ENCODE measurements at places on chromosomes 16 and 17. TPM values are rescaled to one million over a fixed set of nuclear protein-coding genes. Genes with fewer than 3 reads are reported as not detected.

The STAC2 gene
- total RNA-seq: 0.94 TPM

The CDH15 gene
- not detected for total RNA-seq

The NLRC3 gene
- total RNA-seq: 0.94 TPM

The OR2C1 gene
- total RNA-seq: 0.94 TPM

The ARL5C gene
- total RNA-seq: not detected

The NSRP1 gene
- 18.2 TPM for total RNA-seq

The CLEC18B gene
- 4.4 TPM for total RNA-seq

The PPY gene
- not detected for total RNA-seq

The TBX4 gene
- total RNA-seq: not detected

All from parietal lobe (tissue), 2 donors.